Astrocyte (in vitro differentiated cells and primary cell): ENCODE measurements at places on chromosomes 12 and 14. TPM values are rescaled to one million over a fixed set of nuclear protein-coding genes. Genes with fewer than 3 reads are reported as not detected.
A peak's percentile ranks its signal among the peaks of the same experiment; 100 is the strongest.

The STON2 gene
- total RNA-seq = 39.7 and 52.9 TPM in 2 replicates

The GYS2 gene
- not detected in 2 replicates for total RNA-seq

DNA sequence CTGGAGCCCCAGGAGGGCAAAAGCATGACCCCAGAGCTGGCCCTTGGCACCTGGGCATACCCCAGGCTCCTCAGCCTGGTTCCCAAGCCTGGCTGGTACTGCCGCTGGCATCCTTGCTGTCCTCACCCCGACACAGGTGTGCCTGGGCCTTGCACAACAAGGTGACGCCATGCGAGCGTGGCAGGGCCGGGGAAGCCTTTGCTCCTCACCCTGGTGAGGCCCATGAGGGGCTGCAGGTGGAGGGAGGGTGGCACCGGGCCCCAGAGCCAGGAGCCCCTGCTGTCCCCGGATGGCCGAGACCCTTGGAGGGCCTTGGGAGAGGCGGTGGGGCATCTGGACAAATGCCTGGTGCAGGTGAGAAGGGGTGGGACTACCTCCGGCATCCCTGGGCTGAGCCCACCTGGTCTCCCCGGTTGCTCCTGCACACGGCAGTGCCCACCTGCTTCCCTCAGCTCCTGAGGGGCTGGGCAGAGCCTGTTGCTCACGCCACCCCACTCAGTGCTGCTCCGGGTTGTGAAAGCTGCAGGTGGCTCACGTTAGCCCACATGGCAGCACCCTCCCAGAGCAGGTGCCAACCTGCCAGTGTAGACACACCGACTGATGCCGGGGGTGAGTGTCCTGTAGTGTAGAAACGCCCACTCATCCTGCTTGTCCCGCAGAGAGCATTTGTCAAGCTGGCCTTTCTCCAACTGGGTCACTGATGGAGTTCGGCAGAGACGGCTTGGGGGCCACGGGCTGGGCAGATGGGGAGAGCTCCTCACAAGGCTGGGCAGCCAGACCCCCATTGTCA, 24.6 kb upstream of the KIF26A start:
- DNase-seq = no peak

The KRT78 gene
- total RNA-seq = not detected in 2 replicates

- no peak for DNase-seq
Measured at GRCh38 chr12:49987625-49988303, 15.0 kb downstream of the AQP6 start.

GRCh38 chr12:27143256-27144069, 61.1 kb upstream of the C12orf71 start:
- no peak for DNase-seq

The RBP5 gene
- total RNA-seq = not detected in 2 replicates

The MYF6 gene
- not detected in 2 replicates for total RNA-seq

The GDF3 gene
- not detected in 2 replicates for total RNA-seq

- peak; percentile 78 for DNase-seq
Measured at GRCh38 chr14:69615496-69616407, 4.4 kb downstream of the SUSD6 start.

- peak; percentile 56 for DNase-seq
Measured at GRCh38 chr14:84877061-84877460, 652.9 kb upstream of the FLRT2 start.

GRCh38 chr14:56059054-56059453, 59.2 kb upstream of the PELI2 start:
- DNase-seq = no peak

The FAM181A gene
- not detected in 2 replicates for total RNA-seq

DNA sequence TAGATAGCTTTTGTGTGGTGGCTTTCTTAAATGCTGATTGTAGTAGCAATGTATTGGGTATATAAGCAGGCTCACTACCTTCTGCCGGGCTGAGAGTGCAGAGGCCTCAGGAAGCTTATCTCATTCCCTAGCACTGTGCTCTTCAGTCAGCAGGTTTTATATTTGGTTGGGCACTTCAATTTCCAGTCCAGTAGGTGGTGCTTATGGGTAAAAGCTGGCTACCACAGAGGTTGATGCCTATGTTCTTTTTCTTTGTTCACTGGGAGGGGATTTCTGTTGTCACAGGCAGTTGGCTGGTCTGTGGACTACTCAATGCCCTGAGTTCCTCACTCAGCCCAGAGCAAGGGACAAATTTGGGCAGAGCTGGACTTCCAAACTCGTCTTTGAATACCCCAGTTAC, 43.0 kb upstream of the GLIPR1 start:
- DNase-seq = peak; percentile 25

The ANKRD33 gene
- total RNA-seq = not detected in 2 replicates

- no peak for DNase-seq
Measured at GRCh38 chr12:3564411-3564810, 73.4 kb downstream of the PRMT8 start.

- DNase-seq = peak; percentile 34
Measured at GRCh38 chr14:58617619-58618018, 20.1 kb upstream of the DACT1 start.

DNA sequence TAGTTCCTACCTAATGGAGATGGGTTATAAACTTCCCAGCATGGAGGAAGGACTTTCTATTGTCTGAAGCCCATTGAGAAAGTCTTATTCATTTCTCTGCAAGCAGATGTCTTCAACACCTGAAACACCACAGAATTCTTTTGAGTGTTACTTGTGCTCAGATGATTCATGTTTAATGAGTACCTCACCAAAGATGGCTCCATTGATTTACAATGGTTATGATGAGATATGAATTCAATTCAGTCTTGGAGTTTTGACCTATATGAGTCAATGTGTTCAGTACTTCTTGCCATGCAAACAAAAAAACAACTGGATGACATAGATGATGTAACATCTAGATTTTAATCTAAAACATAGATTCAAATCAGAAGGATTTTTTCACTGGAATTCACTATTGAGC, 15.4 kb upstream of the PAWR start:
- DNase-seq = no peak

The SLC25A21 gene
- total RNA-seq = 1.5 and 2.8 TPM in 2 replicates

The C12orf50 gene
- total RNA-seq = not detected in 2 replicates

- DNase-seq = no peak
Measured at GRCh38 chr14:50864946-50865345, 6.9 kb upstream of the ABHD12B start.

GRCh38 chr12:113961921-113962710, 4.0 kb downstream of the RBM19 start:
- DNase-seq = no peak

The TAS2R46 gene
- total RNA-seq = 0.57 and 0.96 TPM in 2 replicates
